ENCODE measurements at places on chromosomes 12 and 14.
A peak's percentile ranks its signal among the peaks of the same experiment; 100 is the strongest.

DNA sequence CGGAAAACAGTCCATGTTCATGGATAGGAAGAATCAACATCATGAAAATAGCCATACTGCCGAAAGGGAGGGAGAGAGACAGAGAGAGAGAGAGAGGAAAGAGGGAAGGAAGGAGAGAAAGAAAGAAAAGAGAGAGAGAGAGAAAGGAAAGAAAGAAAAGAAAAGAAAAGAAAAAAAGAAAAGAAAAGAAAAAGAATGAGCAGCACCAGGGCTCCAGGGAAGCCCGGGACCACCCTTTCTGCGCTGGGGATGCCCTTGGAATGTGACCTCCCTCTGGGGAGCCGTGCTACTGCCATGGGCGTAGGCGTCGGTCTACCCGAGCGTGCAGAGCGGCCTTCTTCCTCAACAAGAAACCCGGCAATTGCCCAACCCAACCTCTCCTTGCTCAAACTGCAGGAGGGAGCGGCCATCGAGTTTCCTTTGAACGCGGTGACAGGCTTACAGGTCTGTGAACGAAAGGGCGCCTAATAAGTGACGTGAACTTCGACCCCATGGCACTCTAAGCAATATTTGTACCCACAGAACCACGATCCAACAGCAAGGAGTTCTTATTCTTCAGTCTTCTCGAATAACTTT, 16.9 kb downstream of the OR6S1 start:
- no peak for DNase-seq

DNA sequence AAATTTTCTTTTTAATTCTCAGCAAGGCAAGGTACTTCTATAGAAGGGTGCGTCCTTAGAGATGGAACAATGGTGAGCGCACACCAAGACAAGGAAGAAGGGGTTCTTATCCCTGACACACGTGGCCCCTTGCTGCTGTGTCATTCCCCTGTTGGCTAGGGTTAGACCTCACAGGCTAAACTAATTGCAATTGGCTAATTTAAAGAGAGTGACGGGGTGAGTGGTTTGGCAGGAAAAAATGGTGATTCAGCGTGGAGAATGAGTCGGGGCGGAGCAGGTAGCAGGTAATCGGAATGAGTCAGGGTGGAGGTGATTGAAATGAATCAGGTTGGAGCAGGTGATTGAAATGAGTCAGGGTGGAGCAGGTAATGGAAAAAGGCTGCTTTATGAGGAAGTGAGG, 36.3 kb upstream of the HECTD1 start:
- DNase-seq, result no peak

- DNase-seq, result no peak
Observed at GRCh38 chr12:574475-575128, 88.6 kb downstream of the NINJ2 start.

GRCh38 chr12:48175613-48176416, 7.6 kb upstream of the CCDC184 start:
- no peak for DNase-seq

- DNase-seq, result no peak
Observed at GRCh38 chr12:4807116-4807783, 87.0 kb downstream of the GALNT8 start.

- DNase-seq, result no peak
Observed at GRCh38 chr14:86790408-86791364, 1202.3 kb downstream of the GALC start.

GRCh38 chr12:117064049-117064448, 35.2 kb downstream of the TESC start:
- no peak for DNase-seq

- no peak for DNase-seq
Observed at GRCh38 chr14:34330846-34331245, 131.2 kb downstream of the SPTSSA start.

DNA sequence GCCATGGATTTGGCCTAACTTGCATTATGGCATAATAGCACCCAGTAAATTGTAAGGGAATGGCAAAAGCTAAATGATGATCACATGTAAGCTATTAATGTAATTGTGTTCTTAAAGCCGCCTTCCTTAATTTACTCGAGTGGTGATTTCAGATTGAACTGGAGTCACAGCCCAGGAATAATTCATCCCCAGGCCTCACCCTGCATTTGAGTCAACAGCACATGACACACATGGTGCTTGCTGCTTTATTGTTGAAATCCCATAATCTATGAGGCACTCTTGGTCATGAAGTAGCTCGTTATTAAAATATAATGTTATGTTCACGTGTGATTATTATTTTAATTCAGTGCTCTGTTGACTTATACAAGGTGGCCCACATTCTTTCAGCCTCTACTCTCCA, 547.5 kb downstream of the VRK1 start:
- DNase-seq, result no peak

DNA sequence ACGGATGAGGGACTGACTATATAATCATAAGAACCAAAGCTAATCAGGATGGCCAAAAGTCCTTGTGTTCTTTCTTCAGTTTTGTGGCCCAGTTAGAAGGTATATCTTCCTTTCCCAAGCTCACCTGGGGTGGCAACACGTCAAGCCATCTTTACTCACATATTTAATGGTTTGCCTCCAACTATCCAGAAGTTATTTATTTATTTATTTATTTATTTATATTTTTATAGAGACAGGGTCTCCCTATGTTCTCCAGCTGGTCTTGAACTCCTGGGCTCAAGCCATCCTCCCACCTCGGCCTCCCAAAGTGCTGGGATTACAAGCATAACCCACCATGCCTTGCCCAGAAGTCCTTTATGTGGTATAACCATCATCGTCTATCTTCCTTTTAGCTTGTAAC, 11.8 kb upstream of the SP7 start:
- no peak for DNase-seq

DNA sequence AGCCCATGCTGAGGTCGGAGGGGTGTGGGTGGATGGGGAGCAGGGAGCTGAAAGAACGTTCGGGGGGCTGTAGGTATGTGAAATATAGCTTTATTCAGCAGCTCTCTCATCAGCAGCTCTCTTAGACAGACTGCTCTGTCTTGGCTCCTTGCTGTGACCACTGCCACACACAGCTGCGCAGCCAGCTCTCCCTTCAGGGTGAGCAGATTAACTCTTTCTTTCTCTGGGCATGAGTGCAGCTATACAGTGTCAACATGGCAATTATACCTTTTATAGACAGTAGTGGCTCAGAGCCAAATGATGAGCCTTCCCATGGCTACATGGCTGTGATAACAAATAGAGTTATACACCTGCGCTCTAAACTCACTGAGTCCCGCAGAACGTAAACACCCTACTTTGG, 137.7 kb upstream of the NEDD1 start:
- DNase-seq, result no peak

GRCh38 chr12:120960657-120961056, 17.7 kb upstream of the HNF1A start:
- DNase-seq, result no peak

DNA sequence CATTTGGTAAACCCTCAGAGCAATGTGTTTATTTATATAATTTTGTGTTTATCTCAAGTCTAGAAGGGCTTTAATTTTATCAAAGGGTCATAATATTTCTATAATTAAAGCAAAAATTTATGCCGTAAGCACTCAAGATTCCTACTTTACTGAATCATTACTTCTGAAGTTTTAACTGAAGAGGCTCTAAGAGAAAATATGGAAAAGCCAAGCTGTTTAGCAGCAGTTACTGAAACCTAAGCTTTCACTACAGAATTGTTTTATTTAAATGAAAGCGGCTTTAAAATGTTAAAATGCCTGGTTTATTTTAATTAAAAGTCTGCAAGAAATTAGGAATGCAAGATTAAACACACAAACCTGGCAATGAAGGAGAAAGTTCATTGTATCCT, 73.9 kb upstream of the BBS10 start:
- no peak for DNase-seq

DNA sequence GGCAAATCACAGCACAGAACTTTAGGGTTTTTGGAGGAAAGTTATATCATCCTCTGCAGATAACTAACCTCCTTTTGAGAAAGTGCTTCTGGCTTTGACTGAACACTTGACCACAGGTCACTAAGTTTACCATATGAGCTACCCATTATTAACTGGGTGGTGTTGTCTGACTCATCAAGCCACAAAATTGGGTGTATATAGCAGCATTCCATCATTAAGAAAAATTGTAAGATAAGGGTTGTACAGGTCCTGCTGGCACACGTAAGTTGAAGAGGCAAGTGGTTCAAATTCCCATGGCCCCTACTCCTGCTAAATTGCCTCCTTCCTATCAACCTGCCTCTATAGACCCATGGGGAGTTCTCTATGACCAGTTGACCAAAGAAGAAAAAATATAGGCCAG, 39.5 kb downstream of the L2HGDH start:
- no peak for DNase-seq

DNA sequence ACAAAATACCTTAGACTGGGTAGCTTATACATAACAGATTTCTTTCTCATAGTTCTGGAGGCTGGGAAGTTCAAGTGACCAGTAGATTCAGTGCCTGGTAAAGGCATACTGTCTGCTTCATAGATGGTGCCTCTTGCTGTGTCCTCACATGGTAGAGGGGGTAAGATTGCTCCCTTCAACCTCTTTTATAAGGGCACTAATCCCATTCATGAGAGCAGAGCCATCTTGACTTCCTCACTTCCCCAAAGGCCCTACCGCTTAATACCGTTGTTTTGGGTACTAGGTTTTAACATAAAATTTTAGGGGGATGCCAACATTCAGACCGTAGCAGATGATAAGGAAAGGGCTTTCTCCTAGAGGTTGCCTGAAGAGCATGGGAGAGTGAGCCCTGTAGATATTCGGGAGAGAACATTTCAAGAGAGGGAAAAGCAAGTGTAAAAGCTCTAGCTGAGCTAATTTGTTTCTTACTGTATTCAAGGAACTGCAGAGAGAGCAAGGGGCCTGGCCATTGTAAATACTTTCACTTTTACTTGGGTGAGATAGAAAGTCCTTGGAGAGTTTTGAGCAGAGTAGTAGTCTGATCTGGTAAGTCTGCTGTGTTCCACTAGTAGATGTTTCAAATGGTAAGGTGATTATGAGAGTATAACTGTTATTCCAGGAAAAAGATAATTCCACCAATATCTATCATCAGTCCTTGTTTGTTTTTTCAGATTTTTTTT, 27.3 kb downstream of the FRS2 start:
- DNase-seq, result no peak

DNA sequence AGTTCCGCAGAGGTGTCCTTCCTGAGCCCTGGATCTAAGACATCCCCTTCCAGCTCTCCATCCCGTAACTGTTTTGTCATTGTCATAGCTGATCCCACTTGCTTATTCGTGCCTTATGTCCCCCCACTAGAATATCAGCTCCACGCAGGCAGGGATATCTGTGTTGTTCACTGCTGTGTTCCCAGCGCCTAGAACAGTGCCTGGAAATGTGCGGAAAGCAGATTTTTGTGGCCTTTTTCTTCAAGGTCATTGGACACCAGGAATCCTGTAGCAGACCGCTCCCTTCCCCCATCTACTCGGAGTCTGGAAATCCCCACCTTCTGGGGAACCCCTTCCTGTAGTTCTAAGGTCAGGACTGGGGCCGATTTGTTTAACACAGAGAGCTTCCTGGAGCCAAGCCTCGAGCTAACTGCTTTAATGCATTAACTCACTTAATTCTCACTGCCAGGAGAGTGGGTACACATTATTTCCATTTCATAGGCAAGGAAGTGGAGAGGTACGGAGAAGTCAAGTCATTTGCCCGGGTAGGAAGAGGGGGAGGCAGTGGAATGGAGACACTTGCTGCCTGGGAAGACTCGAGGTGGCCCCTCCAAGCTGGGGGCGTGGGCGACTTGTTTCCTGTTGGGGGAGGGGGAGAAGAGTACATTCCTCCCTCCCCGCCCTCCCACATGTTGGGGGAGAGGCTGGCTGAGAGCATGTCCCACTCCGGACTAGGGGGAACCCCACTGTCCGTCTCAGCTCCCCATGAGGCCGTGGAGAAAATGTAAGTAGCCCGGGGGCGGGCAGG, 1.2 kb upstream of the SH2B3 start:
- peak; percentile 36 for DNase-seq

DNA sequence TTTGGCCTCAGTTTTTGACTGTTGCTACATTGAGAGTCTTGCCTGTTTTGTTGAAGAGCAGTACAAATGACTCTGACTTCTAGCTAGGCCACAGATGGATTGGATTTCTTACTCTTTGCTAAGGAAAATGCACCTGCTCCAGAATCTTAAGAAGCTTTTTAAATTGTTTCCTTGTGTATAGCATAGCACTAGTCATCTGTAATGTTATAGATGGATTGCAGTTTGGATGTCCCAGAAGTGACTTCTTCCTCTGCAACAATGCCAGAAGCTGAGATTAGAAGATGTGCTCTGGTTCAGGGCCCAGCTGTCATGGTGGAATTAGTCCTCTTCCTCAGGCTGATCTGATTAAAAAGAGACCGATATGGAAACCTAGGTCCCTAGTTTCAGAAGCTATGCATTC, 67.9 kb downstream of the DAAM1 start:
- no peak for DNase-seq

GRCh38 chr12:27667540-27667939, 28.7 kb upstream of the REP15 start:
- DNase-seq, result no peak

- DNase-seq, result no peak
Observed at GRCh38 chr12:62434494-62435302, 31.9 kb upstream of the MON2 start.

DNA sequence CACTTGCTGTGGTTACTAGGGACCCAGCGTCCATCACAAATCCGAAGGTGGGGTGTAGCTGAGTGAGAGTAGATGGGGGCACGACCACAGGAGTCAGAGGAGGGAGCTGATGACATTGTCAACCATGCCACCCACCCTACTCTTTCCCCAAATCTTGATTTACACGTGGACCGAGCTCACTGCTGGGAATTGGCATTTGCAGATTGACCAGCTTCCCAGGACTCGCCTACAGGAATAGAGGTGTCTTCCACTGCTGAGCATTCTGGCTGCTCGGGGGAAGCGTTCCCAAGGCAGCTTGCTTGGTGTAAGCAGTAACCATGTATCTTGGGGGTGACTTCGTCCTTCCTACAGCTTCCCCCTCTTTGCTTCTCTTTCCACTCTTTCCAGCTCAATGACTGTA, 353 bp upstream of the PTPRR start:
- no peak for DNase-seq

- no peak for DNase-seq
Observed at GRCh38 chr14:99124482-99125105, 147.4 kb downstream of the BCL11B start.

- DNase-seq, result no peak
Observed at GRCh38 chr14:23727566-23728335, 91.6 kb downstream of the DHRS2 start.

GRCh38 chr14:89516173-89516572, 99.1 kb upstream of the FOXN3 start:
- no peak for DNase-seq

DNA sequence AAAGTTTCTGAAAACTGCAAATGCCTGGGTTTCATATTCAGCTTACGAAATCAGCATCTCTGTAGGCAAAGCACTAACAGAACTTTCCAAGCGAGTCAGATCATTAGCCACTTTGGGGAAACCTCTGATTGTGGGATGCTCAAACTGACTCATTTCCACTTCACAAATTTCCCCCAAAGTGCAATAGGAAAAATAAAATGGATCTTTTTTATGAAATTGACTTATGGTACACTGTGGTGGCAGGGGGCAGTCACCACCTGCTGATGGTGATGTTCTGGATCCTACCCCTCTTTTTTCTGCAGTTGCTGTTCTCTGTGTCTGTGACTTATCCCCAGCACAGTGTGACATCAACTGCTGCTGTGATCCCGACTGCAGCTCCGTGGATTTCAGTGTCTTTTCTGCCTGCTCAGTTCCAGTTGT, 5.6 kb downstream of the TCTN1 start:
- DNase-seq, result no peak
